ENCODE measurements at places on chromosomes 13 and 19.

DNA sequence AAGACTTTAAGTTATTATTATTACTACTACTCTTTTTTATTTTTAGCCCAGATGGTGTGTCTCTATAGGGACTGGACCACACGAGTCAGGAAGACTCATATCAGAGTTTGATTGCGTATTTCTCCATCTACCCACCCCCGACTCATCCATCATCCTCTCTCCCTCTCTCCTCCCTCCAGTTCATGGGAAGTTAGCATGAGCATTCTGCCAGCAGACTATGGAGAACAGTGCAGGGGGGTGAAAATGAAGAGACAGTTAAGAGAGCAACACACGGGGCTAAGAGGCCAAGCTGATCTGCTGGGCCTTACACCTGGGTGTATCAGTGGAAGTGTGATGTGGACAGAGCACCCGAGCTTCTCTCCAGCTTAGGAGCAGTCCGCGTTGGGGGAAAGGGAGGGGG lies 95.0 kb downstream of the UQCRFS1 start:
- DNase-seq, result no peak

GRCh38 chr13:41608111-41608838 lies 150.9 kb downstream of the RGCC start:
- no peak for DNase-seq

DNA sequence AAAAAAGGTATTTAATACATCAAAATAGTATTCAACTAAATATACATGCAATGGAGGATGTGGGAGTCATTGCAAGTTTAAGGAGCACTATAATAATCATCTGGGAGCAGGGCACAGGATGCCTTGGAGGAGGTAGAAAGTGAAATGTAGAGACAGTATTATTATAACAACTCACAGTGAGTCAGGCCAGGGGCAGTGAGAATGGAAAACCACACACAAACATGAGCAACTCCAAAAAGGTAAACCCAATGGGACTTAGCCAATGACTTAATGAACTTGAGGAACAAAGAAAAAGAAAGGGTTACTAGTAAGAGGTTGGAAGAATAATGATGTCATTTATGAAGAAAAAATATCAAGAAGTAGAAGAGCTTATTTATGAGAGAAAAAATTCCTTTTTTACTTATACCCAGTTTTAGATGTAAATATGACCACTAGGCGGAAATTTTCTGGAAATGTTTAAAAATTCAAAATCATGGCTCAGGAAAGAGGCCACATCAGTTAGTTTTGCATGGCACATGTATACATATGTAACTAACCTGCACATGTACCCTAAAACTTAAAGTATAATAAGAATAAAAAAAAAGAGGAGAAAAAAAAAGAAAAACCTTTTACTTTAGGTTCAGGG lies 389.3 kb downstream of the SUCLA2 start:
- DNase-seq, result no peak

- no peak for DNase-seq
Measured at GRCh38 chr19:51749979-51750378, 1.7 kb downstream of the FPR1 start.

DNA sequence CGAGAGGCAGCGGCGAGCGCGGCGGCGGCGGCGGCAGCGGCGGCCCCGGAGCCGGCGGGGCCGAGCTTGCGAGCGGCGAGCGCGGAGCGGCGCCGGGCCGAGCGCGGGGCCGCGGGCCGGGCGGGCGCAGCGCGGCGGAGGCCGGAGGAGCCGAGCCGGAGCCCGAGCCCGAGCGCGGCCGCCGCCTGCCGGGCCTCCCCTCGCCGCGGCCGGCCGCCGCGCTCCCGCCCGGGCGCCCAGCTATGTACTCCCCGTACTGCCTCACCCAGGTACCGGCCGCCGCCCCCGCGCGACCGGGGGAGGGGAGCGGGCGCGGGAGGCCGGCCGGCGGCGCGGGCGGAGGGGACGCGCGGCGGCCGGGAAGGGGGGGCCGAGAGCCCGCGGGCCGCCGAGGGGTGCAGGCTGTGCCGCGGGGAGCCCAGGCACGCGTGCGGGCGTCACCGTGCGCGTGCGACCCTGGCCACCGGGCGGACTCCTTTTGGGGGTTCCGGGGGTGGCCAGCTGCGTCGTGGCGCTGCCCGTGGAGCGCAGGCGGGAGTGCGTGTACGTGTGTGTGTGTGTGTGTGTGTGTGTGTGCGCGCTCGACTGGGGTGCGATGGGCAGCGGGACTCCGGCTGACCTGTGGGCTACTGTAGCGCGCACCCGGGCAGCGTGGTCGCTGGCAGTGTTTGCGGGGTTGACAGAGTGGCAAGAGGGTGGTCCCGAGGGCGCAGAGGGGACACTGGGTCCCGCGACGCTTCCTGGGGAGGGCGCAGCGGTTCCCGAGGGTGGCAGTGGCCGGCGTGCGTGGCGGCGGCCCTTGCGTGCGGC lies 526 bp downstream of the NFIX start:
- no peak for DNase-seq

GRCh38 chr13:94411747-94412146 lies 67.7 kb downstream of the DCT start:
- DNase-seq, result no peak

- DNase-seq, result no peak
Measured at GRCh38 chr13:21833921-21834320, 163.0 kb downstream of the FGF9 start.

DNA sequence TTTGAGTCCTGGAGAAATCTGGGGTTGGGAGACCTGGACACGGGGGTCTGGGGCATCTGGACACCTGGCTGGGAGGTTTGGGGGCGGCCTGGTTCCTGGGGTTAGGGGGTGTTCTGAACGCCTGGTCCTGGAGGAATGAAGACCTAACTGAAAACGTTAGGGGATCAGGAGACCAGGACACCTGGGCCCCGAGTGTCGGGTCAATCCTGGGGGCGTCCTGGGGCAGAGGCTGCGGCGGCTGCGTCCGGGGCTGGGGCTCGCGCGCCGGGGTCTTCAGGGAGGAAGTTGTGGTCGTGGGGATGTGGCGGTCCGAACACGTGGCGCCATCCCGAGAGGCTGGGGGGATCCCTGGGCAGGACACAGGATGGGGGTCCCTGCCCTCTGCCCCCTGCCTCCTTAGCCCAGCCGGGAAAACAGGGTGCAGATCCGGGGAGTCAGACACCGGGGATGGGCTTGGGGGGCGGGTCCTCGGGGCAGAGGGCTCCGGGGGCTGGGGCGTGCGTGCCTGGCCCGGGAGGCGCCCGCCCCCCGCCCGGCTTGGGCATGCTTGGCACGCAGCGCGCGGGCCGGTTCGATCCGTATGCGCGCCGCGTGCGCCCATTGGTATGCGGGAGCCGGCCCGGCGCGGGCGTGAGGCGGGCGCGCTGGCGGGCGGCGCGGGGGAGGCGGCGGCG lies 632 bp downstream of the NPAS1 start:
- DNase-seq, result no peak

DNA sequence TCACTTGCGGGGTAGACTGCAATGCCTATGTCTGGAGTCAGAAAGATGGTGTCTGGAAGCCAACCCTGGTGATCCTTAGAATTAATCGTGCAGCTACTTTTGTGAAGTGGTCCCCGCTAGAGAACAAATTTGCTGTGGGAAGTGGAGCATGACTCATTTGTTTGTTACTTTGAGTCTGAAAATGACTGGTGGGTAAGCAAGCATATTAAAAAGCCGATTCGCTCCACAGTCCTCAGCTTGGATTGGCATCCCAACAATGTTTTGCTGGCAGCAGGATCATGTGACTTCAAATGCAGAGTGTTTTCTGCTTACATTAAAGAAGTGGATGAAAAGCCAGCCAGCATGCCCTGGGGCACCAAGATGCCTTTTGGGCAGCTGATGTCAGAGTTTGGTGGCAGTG lies 9.5 kb upstream of the ERVV-1 start:
- DNase-seq, result no peak

DNA sequence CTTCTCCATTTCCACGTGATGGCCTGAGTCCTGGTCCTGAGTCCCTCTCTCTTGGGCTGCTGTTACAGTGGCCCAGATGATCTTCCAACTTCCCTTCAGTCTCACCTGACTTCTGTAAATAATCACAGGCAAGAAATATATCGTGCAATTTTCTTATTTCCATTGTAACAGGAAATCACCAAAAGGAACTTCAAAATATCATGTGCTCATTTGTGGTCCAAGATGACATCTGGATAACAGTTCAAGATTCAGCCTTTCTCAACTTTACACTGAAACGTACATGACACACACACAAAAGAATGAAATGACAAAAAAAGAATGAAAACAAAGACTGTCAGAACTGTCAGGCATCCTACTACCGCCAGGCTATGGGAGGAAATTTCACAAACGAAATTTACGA lies 22.0 kb upstream of the RAP2A start:
- no peak for DNase-seq

DNA sequence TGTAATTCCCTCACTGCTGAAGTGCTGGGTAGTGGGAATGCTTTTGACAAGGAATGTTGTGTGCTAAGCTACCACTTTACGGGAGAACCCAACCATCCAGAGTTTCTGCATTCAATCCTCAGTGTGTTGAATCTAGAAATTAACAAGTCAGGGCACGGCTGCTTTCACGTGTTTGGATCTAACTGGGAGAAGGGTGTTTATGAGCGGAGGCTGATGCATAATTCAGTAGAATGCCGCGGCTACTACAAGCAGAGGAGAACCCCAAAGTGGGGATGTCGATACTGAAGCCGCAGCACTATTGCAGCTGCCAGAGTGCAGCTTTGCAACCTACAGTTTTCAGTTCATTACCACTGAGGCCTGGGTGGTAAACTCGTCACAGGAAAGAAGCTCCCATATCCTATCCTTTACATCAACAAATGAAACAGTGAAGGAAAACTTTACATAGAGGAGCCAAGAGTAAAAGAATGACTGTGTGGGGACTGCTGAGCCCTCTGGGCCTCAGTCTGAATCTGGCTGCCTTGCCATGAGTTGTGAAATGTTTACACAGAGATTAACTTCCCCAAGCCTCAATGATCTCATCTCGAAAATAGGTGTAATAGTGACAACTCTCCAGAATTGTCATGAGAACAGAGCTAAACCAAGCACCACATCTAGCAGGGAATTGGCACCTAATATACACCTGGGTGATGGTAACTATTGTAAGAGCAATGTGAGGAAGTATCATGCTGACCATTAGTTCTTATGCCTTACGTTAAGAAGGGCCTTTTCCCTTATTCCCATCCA lies 531.7 kb downstream of the MYO16 start:
- no peak for DNase-seq

GRCh38 chr19:3653865-3654513 lies 27.4 kb upstream of the CACTIN start:
- no peak for DNase-seq

- DNase-seq, result no peak
Measured at GRCh38 chr19:10408511-10409283, 5.4 kb upstream of the CDC37 start.

DNA sequence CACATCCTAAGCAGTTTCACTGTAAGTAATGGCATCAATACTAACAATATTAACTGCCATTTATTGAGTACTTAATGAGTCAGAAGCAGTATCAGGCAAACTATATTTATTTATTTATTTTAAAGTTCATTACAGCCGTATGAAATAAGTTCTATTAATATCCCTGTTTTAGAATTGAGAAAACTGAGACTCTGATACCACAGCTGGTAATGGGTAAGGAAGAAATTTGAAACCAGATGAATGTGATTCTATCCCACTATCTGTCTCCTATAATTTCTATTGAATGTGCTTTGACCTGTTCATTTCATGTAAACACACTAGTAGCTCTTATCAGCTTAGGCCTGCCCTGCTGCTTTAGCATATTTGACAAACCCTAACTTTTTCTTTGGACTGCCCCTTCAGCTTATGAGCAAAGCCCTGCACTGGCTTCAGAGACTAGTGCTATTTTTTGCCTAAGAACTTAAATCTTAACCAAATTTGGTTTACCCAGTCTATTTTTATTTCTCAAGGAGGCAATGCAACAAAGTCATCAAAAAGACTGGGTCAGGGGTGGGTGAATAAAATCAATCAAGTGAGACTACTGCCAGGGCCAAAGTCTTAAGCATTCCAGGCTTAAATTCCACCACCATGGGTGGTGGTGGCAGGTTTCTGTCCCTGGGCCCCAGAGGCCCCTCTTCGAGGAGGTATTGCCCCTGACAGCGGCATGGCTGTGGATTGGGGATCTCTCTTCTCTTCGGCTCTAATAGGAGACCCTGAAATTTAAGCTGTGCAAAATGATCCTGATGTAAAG lies 143.4 kb downstream of the DLEU7 start:
- DNase-seq, result no peak

GRCh38 chr19:10207026-10207425 lies 12.3 kb upstream of the DNMT1 start:
- DNase-seq, result no peak

- no peak for DNase-seq
Measured at GRCh38 chr19:10398819-10399218, 4.5 kb downstream of the CDC37 start.

GRCh38 chr13:77300176-77301037 lies 26.5 kb downstream of the MYCBP2 start:
- DNase-seq, result no peak

DNA sequence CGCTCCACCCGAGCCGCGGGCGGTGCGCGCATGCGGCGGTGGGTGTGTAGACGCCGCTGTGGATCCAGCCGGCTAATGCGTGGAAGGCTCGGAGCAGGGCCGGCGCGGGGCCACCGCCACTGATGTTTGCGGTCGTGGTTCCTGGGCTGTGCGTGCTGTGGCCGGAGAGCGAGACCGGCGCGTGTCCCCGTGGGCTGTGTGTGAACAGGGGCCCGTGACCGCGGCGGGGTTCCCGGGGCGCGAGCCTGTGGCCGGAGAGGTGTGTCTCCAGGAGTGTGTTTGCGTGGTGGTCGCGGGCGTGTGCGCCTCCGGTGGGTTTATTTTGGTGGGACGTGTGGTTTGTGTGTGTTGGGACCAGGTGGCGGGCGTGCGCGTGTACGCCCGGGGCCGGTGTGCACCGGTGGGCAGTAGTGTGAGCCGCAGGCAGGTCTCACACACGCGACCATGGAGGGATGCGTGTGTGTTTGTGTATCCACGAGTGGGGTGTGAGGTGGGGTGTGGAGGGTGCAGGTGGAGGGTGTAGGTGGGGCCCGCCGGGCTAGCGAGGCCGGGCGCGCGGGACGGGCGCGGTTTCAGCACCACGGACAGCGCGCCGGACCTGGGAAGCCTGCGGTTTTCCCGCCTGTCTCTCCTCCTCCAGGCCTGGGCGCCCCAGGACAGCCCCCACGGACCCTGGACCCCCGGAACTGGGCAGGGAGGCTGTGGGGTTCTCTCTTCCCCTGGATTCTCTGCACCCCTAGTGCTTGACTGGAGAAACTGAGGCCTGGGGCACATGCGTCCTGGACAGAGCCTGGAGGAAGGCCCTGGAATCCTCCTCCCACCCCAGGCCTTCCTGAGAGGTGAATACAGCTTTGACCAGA lies 1.6 kb downstream of the HCN2 start:
- no peak for DNase-seq

- DNase-seq, result no peak
Measured at GRCh38 chr13:39350461-39350881, 252.5 kb downstream of the LHFPL6 start.
